ENCODE measurements at places on chromosomes 16 and 17.

GRCh38 chr16:21060027-21060510 lies 90.6 kb downstream of the DNAH3 start:
- DNase-seq = peak; percentile 3

DNA sequence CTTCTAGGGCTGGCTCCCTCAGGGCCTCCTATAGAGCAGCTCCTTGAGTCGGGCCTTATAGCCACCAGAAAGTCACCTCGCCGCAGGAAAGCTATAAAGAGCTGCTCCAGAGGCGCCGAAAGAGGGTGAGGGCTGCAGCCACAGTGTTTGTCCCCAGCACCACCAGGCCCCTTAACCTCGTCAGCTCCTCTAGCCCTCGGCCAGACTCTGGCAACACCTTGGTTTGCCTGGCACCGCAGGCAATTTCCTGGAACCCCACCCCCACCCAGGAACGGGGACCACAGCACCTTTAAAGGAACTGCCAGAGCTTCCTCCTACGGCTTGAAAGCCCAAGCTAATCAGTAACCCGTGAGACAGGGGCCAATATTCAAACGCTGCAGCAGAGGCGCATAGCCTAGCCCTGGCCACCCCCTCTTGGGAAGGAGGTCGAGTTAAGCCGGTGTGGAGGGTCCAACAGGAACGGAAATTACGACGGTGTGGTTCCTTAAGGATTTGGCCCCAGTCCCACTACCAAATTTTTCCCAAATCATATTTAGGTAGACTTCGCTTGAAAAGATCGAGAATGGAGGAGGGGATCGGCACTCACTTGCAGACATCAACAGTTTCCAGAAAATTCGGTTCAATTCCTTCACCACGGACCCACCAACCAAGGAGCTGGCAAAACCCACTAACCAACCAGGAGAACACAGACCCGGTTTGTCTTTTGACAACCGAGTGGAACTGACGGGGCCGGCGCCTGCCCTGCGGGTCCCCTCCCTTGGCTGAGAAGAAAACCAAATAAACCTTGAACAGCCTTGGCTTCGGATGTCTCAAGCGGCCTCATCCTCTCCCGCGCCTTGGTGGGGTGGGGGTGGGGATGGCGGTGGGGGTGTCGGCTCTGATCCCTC lies 3.0 kb downstream of the HOXB6 start:
- no peak for DNase-seq

GRCh38 chr17:17999364-18000029 lies 26.8 kb downstream of the DRC3 start:
- DNase-seq = no peak

DNA sequence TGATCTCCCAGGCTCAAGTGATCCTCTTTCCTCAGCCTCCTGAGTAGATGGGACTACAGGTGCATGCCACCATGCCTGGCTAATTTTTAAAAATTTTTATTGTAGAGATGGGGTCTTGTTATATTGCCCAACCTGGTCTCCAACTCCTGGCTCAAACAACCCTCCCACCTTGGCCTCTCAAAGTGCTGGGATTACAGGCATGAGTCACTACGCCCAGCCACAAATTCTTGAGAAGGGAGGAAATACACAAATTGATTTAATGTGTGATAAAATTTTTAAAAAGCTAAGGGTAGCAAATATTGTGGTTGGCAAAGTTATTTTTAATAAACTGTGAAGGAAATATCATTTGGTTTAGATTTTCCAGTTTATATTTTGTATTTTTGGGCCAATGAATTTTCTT lies 9.6 kb downstream of the ITGAD start:
- no peak for DNase-seq

- DNase-seq = peak; percentile 25
Measured at GRCh38 chr17:81365148-81365600, 30.1 kb upstream of the BAHCC1 start.

GRCh38 chr16:70715055-70715858 lies 29.4 kb upstream of the MTSS2 start:
- DNase-seq = no peak

DNA sequence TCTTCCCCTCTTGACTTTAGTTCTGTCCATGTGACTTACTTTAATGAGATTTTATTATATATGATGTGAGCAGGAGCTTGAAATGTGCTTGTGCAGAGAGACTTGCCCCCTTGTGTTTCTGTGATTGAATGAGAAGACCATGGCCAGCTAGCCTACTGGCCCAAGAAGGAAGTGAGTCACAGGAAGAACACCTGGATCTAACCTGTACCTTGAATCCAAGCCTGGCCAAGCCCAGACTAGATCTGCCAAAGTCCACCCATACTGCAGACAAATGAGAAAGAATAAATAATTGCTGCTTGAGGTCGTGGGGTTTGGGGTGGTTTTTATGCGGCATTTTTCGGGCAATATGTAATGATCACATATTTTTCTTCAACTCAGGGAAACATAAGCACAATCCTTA lies 9.6 kb downstream of the ABCA10 start:
- DNase-seq = no peak

DNA sequence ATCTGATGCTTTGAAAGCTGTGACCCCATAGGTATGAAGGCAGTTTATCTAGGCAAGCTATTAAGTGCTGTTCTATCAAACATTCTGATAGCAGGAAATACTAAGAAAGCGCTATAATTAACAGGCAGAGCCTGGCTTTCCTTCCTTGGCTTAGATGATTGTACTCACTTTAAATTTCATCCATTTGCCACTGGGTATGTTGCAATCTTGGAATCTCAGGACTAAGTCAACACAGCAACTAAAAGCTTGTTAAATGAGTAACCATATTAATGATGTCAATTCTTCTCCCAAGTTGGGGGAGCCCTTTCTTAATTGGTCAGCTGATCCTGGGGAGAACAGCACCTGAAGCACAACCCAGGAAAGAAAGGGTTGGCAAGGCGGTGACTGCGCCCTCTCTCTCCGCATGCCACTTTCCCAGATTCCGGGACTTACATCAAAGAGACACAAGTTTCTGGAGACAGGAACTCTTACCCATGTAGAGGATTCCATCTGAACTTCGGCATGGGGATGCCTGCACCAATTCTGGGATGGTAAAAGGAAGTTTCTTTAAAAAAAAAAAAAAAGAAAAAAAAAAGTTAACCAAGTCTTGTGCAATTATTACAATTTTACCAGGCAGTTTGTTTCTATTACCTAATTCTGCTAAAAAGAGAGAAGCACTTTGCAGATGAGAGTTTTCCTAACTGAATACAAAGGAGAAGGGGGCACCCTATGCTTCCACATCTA lies 54.4 kb upstream of the ICAM2 start:
- peak; percentile 77 for DNase-seq

DNA sequence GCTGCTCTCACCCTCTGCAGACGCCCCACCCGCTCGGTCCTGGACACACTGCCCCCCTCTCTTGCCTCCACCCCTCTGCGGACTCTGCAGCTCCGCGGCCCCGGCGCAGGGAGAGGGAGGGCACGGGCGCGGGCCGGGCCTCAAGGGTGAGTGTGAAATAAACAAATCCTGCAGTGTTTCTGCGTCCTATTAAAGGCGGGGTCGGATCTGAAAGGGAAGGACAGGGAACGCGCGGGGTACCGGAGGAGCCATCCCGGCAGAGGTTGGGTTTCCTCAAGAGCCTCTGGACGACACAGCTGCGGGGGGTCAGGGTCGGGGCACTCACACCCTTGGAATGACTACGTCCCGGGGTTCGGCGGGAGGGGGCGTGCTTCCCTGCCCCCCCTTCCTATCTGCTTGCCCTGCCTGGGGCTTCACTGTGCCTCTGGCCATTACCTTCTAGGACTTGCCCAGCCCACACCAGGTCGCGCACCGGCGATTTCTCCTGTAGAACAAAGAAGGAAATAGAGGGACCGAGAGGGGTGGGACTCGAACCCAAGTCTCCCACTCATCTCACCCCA lies 466 bp upstream of the HSF4 start:
- DNase-seq = no peak

DNA sequence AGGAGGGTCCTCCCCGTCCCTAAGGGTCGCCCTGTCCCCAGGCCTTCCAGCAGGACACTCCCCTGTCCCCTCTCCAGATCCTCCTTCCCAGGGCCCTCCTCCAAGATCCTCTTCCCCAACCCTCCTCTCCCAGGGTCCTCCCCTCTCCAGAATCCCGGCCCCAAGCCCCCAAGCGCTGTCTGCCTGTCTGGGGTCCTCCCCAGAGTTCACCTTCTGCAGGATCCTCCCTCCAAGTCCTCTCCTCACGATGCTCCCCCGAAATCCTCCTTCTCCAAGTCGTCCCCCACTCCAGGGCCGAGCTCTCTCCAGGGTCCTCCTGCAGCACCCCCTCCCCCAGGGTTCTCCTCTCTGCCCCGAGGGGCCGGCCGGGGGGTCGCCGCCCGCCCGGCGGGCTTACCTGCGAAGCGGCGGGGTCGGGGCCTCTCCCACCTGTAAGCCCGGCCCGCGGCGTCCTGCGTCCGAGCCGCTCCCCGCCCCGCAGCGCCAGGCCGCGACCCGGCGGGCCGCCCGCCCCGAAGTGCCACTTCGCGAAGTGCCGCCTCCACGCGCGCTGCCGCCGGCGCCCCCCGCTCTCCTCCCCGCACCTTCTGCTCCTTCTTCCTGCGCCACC lies 678 bp upstream of the BAIAP2 start:
- DNase-seq = no peak

GRCh38 chr17:80868022-80868609 lies 123.5 kb upstream of the CHMP6 start:
- no peak for DNase-seq

- peak; percentile 8 for DNase-seq
Measured at GRCh38 chr17:7803981-7804380, 30.0 kb upstream of the KDM6B start.

GRCh38 chr17:6408735-6409134 lies 26.2 kb downstream of the AIPL1 start:
- no peak for DNase-seq

Measured in NCI-H774 (cell line).